ENCODE measurements at places on chromosomes 16 and 17.
A peak's percentile ranks its signal among the peaks of the same experiment; 100 is the strongest.

- peak; percentile 23 for DNase-seq
Measured at GRCh38 chr17:676060-676700, 38.5 kb downstream of the VPS53 start.

- no peak for DNase-seq
Measured at GRCh38 chr16:84283314-84284153, 11.1 kb upstream of the WFDC1 start.

DNA sequence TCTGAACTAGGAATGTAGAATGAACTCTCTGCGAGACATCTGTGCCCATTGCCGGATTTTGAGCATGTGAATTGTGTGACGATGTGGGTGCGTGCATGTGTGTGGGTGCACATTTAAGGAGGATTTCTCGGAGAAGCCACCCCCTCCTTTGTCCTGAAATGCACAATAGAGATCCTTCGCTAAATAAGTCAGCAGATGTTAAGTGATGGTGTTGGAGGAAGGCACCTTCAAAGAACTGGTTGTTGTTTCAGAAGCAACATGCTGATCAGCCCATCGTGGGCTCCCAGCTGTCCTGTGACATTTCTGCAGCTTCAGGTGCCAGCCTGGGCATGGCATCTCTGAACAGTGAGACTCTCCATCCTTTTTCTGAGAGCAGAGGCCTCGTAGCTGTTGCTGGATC lies 194.9 kb downstream of the MSI2 start:
- no peak for DNase-seq

- DNase-seq = no peak
Measured at GRCh38 chr17:12644623-12645022, 21.1 kb upstream of the MYOCD start.

DNA sequence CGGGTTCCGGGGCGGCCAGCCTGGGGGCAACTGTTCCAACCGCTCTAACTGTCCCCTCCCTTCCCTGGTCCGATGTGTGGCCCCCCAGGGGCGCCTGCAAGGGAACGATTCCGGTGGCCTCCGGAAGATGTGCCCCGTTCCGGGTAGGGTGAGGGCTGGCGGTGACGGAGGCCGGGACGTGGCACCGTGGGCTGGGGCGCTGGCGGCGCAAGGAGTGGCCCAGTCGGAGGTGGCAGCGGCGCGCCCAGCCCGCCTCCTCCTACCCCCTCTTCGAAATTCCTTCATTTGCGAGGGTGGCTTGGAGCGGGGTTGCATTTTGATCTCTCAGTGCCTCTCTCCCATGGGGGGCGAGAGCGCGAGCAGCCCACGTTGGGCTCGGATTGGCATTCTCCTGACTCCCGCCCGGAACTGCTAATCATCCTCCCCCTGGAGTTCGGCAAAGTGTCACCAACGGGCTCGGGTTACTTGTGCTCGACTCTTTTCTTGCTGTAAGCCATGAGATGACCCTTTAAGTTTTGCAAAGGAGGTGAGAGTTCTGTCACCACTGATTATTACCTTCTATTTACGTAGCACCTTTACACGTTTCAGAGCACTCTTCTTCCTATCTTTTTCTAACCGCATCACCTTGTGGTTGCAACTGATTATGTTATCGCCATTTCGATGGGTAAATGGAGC lies 622 bp downstream of the NDEL1 start:
- no peak for DNase-seq

DNA sequence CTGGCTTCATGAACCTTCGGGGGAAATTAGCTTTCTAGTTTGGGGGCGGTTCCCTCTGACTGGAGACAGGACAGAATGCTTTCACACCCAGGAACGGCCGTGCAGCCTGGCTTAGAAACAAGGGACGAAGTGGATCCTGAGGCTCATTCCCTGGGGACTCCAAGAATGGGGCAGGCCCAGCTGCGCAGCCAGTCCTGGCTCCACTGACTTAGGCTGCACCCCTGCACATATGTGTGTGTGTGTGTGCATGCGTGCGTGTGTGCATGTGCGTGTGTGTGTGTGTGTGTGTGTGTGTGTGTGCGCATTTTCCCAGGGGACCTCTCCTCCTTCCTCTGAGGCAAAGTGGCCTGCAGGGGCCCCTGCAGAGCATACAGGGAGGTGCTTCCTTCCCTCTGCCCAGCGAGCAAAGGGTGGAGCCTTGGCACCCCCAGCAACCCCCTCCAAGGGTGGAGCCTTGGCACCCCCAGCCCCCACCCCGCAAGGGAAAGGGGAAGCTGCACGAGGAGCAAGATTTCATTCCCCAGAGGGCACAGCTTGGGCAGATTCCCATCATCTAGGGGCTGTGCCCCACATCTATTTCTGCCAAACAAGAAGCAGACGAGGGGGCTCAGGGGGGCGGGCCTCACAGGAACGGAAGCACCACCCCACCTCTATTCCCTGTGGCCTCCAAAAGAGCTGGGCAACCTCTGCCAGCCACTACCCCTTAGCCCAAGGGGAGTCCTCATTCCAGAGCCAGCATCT lies 97.6 kb upstream of the CBX4 start:
- DNase-seq = no peak

DNA sequence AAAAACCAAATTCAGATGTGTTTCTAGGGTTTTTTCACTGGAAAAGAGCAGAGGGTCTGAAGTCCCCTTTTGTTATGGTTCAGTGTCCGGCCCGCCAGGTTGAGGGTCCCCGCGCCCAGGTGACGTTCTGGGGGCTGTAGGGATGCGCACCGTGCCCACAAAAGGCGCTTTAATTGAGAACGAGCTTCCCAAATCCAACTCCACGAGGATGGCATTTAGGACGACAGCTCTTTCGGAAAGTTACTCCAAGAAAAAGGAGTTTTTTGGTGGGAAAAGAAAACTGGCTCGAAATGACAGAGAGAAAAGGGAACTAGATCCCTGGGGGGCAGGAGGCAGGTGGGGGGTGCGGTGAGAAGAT lies 15.9 kb upstream of the ZFHX3 start:
- no peak for DNase-seq

GRCh38 chr16:71843572-71843971 lies 2.2 kb upstream of the ATXN1L start:
- DNase-seq = no peak

DNA sequence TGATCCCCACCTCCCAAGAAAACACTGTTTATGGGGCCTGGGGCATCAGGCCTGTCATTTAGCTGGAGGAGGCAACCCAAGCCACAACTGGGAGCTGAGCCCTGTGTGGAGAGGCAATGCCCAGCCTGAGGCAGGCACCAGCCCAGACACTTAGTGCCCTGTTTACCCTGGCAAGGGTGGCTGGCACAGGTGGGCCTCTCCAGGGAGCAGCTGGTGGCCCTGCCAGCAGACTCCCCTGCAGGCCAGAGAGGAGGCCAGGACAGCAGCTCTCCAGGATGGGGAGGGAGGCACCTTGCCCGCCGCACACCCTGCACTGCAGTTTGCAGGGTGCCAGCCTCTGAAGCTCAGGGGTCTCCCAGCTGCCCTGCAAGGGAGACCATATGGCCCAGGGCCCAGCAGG lies 9.1 kb upstream of the TMEM92 start:
- no peak for DNase-seq

DNA sequence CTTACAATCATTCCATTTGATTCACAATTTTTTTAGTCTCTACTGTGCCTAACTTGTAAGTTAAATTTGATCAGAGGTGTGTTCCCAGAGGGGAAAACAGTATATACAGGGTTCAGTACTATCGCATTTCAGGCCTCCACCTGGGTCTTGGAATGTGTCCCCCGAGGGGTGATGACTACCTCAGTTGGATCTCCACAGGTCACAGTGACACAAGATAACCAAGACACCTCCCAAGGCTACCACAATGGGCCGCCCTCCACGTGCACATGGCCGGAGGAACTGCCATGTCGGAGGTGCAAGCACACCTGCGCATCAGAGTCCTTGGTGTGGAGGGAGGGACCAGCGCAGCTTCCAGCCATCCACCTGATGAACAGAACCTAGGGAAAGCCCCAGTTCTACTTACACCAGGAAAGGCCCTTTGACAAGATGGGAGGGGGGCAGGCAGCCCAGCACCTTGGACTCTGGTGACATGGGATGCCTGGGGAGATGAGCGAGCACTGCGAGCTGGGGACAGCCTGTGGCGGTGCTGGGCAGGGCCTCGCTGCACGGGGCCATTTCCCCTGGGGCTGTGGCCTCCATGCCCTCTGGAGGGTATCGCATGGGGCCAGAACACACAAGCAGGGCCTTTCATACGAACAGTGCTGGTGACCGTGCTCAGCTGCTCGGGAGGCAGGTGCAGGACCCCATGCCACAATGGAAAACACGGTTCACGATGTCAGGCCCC lies 33.9 kb downstream of the PDIA2 start:
- DNase-seq = no peak

DNA sequence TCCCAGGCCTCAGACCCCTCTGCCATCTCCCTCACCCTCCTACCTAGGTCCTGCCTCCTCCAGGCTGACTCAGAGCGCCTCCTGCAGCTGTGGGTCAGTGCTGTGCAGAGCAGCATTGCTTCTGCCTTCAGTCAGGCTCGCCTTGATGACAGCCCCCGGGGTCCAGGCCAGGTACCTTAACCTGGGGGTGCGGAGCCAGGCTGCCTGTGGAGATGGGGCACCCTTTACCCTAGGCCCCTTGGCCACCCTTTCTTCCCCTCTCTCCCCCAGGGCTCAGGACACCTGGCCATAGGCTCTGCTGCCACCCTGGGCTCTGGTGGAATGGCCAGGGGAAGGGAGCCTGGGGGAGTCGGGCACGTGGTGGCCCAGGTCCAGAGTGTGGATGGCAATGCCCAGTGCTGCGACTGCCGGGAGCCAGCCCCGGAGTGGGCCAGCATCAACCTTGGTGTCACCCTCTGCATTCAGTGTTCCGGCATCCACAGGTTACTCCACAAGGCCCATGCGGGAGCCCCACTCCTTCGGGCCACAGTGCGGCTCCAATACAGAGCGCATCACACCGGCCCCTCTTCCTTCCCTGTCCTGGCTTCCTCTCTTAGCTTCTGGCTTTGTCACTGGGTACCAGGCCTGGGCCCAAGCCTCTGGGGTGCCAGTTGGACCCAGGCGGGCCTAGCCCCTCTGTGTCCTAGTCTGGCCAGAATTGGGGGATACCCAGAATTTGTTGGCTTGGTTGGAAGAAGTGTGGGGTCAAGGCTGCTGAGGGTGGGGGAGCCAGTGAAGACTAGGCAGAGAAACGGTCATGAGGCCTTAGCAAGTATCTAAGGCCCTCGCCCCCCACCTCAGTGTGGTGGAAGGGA lies 5.0 kb upstream of the KCTD11 start:
- no peak for DNase-seq

GRCh38 chr16:75246504-75247205 lies 4.8 kb downstream of the BCAR1 start:
- DNase-seq = no peak

- DNase-seq = no peak
Measured at GRCh38 chr16:88455610-88456355, 2.7 kb downstream of the ZFPM1 start.

DNA sequence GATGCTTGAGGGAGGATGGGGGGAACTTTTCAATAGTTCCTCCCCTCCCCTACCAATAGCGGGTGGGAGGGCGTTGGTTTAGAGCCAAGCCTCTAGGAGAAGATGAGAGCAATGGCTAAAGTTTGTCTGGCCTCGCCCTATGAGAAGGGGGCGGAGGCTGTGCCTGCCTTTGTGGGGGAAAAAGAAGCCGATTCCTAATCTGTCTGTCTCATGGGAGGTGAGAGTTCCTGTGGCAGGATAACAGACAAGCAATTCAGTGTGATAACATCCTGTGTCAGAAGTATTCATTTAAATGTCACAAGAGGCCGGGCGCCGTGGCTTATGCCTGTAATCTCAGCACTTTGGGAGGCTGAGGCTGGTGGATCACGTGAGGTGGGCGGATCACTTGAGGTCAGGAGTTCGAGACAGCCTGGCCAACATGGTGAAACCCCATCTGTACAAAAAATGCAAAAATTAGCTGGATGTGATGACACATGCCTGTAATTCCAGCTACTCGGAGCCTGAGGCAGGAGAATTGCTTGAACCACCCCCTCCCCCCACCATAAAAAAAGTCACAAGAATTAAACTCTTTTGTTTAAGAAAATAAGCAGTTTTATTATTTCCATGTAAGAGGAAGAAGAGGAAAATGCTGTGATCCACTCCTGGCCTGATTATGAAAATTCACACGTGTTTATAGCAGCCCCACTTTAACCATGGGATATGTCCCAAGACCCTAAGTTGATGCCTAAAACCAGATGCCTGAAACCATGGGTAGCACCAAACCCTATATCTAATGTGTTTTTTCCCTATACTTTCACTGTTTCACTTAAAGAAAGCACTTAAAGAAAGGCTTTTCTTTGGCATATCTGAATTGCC lies 1.7 kb downstream of the SLFN5 start:
- peak; percentile 11 for DNase-seq

DNA sequence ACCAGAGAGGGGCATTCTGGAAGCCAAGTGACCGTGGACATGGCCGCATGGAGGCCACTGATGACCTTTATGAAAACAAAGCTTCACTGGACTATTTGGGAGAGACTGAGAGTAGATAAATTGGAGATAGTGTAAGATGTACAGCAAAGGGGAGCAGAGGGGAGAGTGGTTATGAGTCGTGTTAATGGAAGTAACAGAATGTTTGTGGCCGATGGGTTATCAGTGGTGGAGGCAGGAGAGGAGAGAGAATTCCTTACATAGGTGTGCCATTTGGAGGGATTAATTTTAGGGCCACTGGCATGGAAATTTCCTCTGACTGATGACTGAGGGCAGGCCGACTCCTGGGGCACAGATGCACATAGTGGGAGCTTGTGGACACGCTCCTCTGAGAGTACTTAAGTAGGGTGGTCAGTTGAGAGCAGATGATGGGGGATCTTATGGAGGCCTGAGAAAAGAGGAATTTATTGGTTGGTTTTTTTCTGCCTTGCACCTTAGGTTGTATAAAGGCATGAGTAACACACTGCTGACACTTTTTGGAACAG lies 19.2 kb downstream of the PRPSAP2 start:
- no peak for DNase-seq

- no peak for DNase-seq
Measured at GRCh38 chr17:13626703-13627102, 25.0 kb upstream of the HS3ST3A1 start.

- DNase-seq = no peak
Measured at GRCh38 chr16:68833251-68833650, 10.1 kb upstream of the TANGO6 start.

- DNase-seq = no peak
Measured at GRCh38 chr17:18251204-18251603, 7.3 kb downstream of the FLII start.

GRCh38 chr16:16150117-16150877 lies 73.0 kb downstream of the ABCC6 start:
- peak; percentile 56 for DNase-seq

- DNase-seq = no peak
Measured at GRCh38 chr17:40778461-40778860, 3.9 kb downstream of the KRT27 start.

DNA sequence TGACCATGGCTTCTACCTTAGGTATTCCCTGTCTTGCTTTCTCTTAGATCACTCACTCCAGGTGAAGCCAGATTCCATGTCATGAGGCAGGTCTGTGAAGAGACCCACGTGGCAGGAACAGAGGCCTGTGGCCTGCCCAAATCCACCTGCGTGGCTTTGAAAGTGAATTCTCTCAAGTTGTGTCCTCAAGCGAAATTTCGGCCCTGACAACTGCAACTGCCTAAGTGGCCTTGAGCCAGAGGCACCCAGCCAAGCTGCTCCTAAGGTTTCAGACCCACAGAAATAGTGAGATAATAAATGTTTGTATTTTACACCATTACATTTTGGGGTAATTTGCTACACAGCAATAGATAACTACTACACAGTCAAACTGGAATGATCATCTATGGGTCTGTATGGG lies 497.9 kb downstream of the XYLT1 start:
- DNase-seq = no peak

GRCh38 chr16:89988951-89989350 lies 30.3 kb downstream of the DBNDD1 start:
- DNase-seq = no peak

GRCh38 chr17:39822051-39822451 lies 42.1 kb downstream of the IKZF3 start:
- DNase-seq = no peak

- no peak for DNase-seq
Measured at GRCh38 chr16:31108794-31109558, 790 bp downstream of the BCKDK start.
